ENCODE measurements at places on chromosomes 5 and 9.

DNA sequence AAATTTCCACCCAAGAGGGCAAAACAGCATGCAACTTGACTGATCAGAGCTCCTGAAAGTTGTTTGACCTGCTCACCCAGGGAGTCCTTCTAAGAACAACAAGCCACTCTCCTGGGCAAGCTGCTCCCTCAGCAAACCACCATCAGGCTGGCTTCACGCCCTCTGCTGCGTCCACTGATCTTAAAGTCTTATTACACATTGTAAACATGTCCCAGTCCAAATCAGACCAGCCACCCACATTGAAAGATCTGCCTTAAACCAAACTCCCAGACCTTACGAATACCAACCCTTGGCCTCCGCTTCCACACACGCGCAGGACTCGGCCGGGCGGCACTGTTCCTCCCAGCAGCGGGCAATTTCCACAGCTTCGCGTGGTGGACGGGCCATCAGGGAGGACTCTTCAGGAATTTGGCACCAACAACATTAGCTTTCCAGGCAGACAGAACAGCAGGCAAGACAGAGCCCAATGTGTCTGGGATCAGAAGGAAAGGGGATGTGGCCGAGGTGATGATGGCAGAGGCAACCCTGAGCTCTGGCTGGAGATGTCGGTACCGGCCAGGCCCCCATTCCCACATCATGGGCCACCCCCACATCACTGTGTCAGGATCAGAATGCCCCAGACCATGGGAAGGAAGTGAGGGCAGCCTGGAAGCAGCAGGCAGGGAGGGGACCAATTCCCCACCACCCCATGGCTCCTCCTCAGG is 56.8 kb downstream of the SEMA4D start:
- DNase-seq = no peak

GRCh38 chr5:35640623-35641022 is 23.0 kb downstream of the SPEF2 start:
- DNase-seq = no peak

DNA sequence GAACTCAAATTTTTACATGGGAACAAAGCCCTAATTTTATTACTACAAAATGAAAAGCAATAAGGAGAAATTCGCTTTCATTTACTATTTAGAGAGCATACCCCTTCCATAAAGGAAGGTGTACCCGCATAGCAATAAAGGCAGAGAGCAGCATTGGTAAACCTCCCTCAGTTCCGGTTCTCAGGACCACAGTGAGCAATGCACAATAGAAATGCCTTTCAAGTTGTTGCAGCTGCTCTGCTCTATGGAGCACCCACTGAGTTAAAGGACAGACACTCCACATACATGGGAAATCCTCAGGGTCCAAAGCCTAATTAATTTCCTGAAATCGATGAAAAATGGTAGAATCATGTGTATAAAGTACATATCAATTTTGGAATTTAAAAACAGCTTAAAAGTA is 89.9 kb upstream of the MPDZ start:
- no peak for DNase-seq

DNA sequence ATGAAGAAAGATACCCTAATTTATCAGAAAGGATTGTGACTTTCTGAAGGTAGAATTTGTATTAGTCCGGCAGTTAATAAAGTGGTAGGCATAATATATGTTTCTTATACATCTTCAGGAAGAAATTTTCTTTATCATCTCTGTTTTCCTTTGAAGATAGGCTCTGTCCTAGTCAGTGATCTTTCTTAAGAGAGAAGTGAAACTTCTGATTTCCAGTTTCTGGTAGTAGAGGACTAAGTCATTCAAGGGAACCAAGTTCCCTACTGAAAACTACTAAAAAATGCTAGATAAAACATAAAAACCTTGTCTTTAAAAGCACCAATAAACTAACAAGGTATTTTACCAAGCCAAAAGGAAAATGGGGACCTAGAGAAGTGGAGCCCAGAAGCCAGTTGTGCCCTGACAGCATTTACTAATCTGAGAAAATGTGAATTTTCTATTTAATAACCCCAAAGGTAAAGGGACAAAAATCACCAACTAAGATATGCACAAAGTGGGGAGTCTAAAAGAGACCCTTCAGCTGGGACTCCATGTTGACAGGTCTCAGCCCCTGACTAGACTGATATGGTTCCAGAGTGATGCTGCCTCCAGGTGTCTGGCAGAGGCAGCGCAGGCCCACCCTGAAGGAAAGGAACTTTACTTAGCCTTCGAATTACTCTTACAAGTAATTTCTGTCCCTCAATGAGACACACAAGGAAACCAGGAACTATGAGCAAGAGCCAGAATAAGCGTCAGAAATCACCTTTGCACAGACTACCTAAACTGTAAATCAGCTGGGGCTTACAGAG is 72.7 kb downstream of the FAM78A start:
- DNase-seq = no peak

DNA sequence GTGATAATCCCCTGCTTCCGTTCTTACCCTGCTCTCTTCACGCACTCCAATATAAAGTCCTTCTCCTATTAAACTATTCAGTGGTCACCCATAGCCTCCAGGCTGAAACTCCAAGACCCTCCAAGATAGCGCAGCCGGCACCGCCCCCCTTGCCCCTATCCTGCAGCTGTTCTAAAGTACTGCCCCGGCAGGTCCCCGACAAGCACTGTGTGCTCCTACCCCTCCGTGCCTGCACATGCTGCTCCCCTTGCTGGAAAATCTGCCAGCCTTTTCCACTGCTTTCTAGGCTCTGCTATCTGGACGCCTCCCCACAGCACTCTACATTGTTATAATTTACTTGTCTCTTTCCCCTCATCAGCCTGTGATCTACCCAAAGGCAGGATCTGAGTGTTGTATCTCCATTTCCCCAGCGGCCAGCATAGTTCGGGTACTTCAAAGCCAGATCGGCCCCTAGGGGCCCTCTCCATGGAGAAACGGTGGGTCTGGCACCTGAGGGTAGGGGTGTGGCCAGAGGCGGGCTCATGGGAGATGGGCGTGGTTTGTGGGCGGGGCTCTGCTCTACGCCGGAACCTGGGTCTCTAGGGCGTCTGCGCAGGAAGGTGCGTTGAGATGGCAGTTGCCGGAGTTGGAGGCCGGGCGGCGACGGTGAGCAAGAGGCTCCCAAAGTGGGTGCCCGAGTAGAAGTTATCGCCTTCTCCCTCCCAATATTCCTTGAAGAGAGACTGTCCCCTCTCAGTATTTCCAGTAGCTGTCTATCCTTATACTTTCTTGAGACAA is 83.5 kb upstream of the RUSC2 start:
- no peak for DNase-seq

GRCh38 chr9:126506361-126507317 is 107.1 kb upstream of the LMX1B start:
- DNase-seq = no peak

- DNase-seq = no peak
These were observed 37.8 kb downstream of the SLC46A2 start for GRCh38 chr9:112852741-112853504.

- DNase-seq = no peak
These were observed 48.8 kb upstream of the PLCXD3 start for GRCh38 chr5:41559184-41559583.

DNA sequence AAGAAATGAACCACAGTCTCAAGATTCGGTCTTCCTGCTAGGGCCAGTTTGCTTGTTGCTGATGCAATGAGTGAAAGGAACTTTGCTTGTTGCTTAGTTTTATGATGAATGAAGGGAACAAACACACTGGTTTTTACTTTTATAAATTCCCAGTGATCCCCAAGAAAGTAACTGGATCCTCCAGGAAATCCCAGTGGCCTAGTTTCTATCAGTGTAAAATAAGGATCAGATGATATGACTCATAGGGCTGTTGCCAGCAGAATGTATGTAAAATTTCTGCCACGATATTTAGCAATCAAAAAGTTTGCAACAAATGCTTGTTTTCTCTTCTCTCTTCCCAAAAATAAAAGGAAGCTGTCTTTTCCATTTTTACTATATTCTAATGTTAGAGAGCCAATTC is 160.1 kb upstream of the CDKN2B start:
- DNase-seq = no peak

- no peak for DNase-seq
These were observed 107.6 kb upstream of the SPRY4 start for GRCh38 chr5:142432369-142432863.

DNA sequence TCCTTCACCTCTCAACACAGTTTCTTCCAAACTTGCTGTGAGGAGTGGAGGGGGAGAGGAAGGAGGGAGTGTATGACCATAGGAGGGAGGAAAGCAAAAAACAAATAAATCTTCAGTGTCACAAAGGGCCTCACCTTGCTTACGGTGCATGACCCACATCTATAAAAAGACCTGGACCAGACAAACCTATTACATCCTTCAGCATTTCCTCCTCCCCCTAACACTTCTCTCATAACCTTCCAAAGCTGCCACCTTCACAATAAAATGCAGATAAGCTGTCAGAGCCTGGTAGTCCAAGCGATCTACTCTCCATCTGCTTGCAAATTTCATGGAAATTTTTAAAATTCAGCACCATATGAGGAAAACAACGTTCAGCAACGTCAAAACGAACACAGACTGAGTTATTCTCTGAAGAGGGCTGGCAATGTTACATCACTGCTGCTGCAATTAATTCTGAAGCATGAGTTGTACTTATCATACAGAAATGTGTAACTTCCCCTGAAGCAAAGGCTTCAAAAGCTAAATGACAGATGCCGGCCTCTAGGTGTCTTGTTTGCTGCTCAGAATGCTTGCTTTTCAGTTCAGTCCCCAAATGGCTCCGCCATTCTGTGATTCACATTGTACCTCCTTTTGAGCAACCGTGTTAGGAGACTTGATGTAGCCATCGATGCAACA is 62.9 kb downstream of the EFNA5 start:
- DNase-seq = no peak

- no peak for DNase-seq
These were observed 20.0 kb downstream of the MARCHF3 start for GRCh38 chr5:127010362-127010761.

GRCh38 chr9:135864447-135865049 is 42.8 kb downstream of the CAMSAP1 start:
- DNase-seq = no peak

- DNase-seq = no peak
These were observed 550.6 kb downstream of the CDH10 start for GRCh38 chr5:24094081-24094679.

Measured in SIG-M5 (cell line).